Dermis microvascular lymphatic vessel endothelial cell (primary cell): ENCODE measurements at places on chromosomes 16 and 17. TPM values are rescaled to one million over a fixed set of nuclear protein-coding genes. Genes with fewer than 3 reads are reported as not detected.

Gene RHBDF1
- total RNA-seq, result 14.5 and 22.6 TPM in 2 replicates

Gene C16orf86
- total RNA-seq, result 3.2 and 3.3 TPM in 2 replicates

Gene SOX9
- not detected in 2 replicates for total RNA-seq

Gene LHX1
- total RNA-seq, result not detected in 2 replicates

Gene GPRC5B
- total RNA-seq, result 39.3 and 109 TPM in 2 replicates

Gene ST6GALNAC1
- not detected in 2 replicates for total RNA-seq

Gene SCN4A
- 0.13 TPM in 1 of 2 replicates, not detected in the other for total RNA-seq

Gene PHOSPHO1
- under 0.01 TPM in 1 of 2 replicates, not detected in the other for total RNA-seq

Gene KCTD2
- total RNA-seq, result 9.1 and 14.9 TPM in 2 replicates

Gene HAP1
- 0.13 and 0.25 TPM in 2 replicates for total RNA-seq

Gene TEDC2
- total RNA-seq, result 3.7 and 3.8 TPM in 2 replicates

Gene CACNA1H
- total RNA-seq, result under 0.01 TPM in 2 replicates

Gene CCL17
- not detected in 2 replicates for total RNA-seq

Gene OTOA
- under 0.01 TPM in 1 of 2 replicates, not detected in the other for total RNA-seq

Gene HEATR9
- not detected in 2 replicates for total RNA-seq

Gene SAT2
- total RNA-seq, result 27.6 and 37.3 TPM in 2 replicates

Gene EPX
- total RNA-seq, result not detected in 2 replicates

Gene EZH1
- 9.8 and 11.3 TPM in 2 replicates for total RNA-seq

Gene MLX
- total RNA-seq, result 25.4 and 34.6 TPM in 2 replicates

Gene KRT33A
- not detected in 2 replicates for total RNA-seq

Gene FOXF1
- total RNA-seq, result 0.26 and 0.89 TPM in 2 replicates

Gene GJC1
- 3.0 and 6.7 TPM in 2 replicates for total RNA-seq

Gene ASPA
- 0.13 TPM in 1 of 2 replicates, not detected in the other for total RNA-seq

Gene KCNJ16
- not detected in 2 replicates for total RNA-seq

Gene TMC6
- total RNA-seq, result 23.1 and 35.7 TPM in 2 replicates

Gene GPT2
- total RNA-seq, result 5.1 and 5.3 TPM in 2 replicates

Gene CASKIN1
- total RNA-seq, result under 0.01 and 0.13 TPM in 2 replicates

Gene AURKB
- total RNA-seq, result 15.4 and 30.7 TPM in 2 replicates

Gene MC1R
- total RNA-seq, result 1.0 and 1.1 TPM in 2 replicates

Gene CLDN6
- not detected in 2 replicates for total RNA-seq

Gene RSKR
- 2.1 and 2.8 TPM in 2 replicates for total RNA-seq

Gene MYH8
- not detected in 2 replicates for total RNA-seq

Gene VAC14
- 13.6 and 25.0 TPM in 2 replicates for total RNA-seq

Gene ALOX15
- total RNA-seq, result not detected in 2 replicates

Gene UBFD1
- total RNA-seq, result 45.1 and 49.1 TPM in 2 replicates

Gene GCGR
- not detected in 2 replicates for total RNA-seq

Gene CRYBA1
- total RNA-seq, result not detected in 2 replicates

Gene CSF3
- total RNA-seq, result 0.13 and 0.90 TPM in 2 replicates

Gene TMC8
- total RNA-seq, result 0.13 and 0.25 TPM in 2 replicates

Gene MLST8
- 15.3 and 26.9 TPM in 2 replicates for total RNA-seq

Gene SSTR5
- total RNA-seq, result 0.13 and 0.38 TPM in 2 replicates

Gene COL1A1
- under 0.01 and 8.1 TPM in 2 replicates for total RNA-seq

Gene TNFRSF13B
- not detected in 2 replicates for total RNA-seq

Gene PIRT
- not detected in 2 replicates for total RNA-seq

Gene RAC3
- total RNA-seq, result 12.5 and 14.5 TPM in 2 replicates

Gene HOXB1
- total RNA-seq, result not detected in 2 replicates

Gene NOTUM
- total RNA-seq, result under 0.01 TPM in 2 replicates

Gene NPIPA2
- total RNA-seq, result 0.26 TPM in 1 of 2 replicates, not detected in the other

Gene NEURL4
- total RNA-seq, result 9.1 and 15.0 TPM in 2 replicates

Gene NPB
- total RNA-seq, result 0.13 TPM in 1 of 2 replicates, not detected in the other

Gene DNAAF8
- total RNA-seq, result 0.13 TPM in 2 replicates

Gene UMOD
- total RNA-seq, result not detected in 2 replicates

Gene CLDN9
- not detected in 2 replicates for total RNA-seq

Gene SLC16A6
- total RNA-seq, result 1.0 and 2.8 TPM in 2 replicates
